GM04504 (cell line): ENCODE measurements at places on chromosomes 3 and 15.

GRCh38 chr3:102265720-102266119 lies 169.1 kb upstream of the ZPLD1 start:
- no peak for DNase-seq

DNA sequence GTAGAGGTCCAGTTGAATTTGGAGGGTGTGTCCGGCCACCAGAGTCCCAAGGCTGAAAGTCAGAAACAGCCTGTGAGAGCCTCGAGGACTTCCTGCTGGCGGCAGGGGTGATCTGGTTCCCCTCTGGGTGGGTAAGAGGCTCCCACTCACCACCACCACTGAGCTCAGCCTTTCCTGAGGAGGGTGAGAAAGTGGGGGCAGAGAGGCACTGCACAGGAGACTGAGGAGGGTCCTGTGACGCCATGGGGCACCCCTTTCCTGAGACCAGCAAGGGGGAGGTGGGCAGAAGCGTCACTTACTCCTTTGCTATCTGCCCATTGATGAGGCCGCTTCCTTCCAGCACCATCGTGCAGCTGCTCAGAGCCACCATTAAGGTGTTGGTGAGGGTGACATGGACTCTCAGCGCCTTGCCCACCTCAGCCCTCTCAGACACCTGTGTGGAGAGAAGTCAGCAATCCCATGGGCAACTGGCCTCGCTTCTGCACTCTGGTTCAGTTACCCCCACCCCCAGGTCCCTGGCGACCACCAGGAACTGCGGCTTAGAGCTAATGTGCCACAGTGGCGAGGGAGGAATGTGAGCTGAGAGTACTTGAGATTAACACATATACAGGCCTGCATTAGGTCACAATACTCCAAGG lies 10.0 kb upstream of the TGM5 start:
- no peak for DNase-seq

DNA sequence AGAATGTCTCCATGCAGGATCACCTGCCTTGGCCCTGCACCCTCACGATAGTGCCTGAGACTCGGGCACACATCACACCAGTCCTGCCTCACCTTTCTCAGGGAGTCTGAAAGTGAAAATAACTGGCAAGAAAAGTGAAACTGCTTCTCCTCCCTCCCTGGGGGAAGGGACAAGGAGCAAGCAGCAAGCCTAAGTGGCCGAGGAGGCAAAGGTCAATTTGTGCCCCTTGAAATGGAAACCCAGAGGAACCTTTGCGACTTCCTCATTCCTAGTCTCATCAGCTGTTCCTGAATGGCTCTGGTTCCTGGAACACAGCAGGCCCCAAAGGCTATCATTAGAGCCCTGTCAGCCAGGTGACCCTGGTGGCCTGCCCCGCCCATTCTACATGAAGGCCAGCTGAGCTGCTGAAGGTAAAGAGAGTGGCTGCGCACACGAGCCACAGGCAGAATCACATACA lies 28.0 kb upstream of the SLCO2A1 start:
- DNase-seq = no peak

DNA sequence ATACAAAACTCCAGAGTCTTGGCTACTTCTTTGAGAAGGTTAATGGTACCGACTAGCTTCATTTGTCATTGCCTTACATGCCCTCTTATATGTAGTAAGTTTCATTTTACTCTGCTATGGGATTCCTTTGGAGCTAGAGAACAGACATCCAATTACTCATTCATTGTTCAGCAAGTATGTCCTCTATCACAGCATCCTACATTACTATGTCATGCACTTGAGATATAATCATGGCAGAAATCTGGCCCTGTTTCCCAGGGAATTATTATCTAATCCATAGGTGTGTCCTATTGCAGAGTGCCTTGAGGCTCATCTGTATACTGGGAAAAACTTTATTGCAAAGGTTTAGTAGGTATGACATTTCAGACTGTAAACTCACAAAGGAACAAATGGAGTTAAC lies 333.1 kb upstream of the NECTIN3 start:
- no peak for DNase-seq

DNA sequence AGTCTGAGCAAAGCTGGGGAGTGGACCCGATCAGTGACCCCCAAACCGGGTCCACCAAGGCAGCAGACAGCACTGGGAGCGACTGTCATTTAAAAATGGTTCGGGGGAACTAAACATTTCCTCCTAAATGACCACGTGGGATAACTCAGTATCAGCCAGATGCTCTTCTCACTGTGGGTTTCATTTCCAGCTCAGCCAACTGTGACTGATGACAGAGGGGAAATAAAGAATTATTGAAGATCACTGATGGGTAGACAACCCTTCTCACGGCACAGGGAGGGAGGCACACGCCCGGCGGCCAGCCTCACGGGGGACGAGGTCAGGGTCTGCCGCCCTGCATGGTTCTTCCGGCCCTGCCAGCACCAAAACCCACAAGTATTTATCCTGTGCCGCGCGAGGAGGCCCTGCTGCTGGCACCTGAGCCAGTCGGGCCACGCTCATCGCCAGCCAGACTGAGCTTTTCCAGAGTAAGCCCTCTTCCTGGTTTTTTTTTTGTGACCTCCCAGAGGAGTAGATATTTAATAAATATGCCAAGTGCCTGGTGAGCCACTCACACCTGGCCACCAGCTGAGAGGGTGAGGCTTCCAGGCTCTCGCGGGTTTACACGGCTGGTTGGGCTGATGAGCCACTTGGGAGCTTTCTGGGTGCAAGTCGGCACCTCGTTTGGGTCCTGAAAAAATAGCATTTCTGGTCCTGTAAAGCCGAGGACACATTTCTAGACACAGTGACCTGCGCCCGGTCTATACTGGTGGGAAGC lies 6.2 kb downstream of the MELTF start:
- DNase-seq = no peak

GRCh38 chr3:67302489-67302888 lies 304.4 kb downstream of the KBTBD8 start:
- no peak for DNase-seq

- no peak for DNase-seq
These were observed 6.6 kb downstream of the PROK2 start for GRCh38 chr3:71778353-71778752.

DNA sequence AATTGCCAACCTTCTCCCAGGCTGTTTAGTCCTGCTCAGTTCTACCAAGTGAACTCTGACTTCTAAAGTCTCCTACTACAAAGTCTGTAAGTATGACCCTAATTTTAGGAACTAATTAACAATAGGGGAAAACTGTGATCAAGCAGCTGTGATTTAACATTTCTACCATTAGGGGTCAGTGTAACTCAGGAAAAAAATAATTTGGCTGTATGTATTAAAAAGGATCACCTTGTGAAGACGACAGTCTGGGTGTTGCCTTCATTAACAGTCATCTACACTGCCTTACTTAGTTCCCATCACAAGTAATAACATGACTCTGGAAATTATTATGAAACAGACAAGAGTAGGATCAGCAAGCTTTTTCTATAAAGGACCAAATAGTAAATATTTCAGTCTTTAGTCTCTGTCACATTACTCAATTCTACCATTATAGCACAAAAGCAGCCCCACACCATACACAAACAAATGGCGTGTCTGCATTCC lies 4.2 kb upstream of the NPHP3 start:
- no peak for DNase-seq

DNA sequence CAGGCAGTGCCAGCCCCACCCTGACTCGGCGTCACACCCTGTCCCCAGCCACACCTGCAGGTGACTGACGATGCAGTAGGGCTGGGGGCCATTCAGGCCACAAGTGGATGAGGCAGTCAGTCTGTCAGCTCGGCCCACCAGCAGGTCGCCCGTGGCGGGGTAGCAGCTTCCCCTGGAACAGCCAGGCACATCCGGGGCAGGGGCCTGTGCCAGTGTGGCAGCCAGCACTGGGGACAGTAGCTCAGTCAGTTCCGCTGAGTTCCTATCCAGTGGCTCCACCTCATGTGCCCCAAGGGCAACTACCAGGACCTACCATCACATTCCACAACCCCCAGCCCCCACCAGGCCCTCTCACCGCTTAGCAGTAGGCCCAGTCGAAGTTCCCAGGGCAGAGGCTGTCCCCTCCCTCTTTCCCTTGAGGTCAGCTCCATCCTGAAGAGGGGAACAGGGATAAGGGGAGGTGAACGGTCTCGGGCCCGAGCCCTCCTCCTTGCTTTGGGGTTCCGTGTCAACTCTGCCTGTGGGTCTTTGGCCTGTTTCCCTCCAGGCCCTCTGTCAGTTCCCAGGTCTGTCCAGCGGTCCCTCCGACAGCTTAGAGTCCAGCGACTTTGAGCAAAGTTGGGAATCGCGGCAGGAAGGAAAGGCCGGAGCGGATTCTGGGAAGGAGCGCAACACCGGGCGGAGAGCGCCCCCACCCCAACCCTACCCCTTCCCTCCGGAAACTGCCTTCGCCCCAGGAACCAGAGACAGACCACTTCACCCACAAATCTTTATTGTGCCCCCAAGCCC lies at the start of gene LAMB2:
TSS of gene LAMB2 (minus strand) at position 614 of the 789 bp plus-strand sequence. CDS start at position 431, 183 bp downstream.
- peak; percentile 73 for DNase-seq

DNA sequence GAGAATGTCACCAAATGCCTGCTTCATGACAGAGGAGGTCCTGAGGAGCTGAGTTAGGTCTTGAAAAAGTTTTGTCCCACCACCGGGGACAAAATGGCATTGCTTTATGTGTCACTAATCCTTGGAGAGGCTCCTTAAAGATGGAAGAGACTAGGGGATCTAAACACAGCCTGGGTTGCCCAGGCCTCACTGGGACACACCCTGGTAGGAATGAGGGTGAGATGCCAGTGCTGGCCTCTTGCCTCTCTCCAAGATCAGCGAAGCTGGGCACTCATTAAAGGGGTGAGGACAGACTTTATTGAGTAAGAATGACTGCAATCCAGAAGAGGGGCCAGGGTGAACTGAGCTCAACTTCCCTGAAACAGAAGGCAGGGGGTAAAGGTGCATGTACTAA lies 58.5 kb upstream of the KLF13 start:
- DNase-seq = no peak

DNA sequence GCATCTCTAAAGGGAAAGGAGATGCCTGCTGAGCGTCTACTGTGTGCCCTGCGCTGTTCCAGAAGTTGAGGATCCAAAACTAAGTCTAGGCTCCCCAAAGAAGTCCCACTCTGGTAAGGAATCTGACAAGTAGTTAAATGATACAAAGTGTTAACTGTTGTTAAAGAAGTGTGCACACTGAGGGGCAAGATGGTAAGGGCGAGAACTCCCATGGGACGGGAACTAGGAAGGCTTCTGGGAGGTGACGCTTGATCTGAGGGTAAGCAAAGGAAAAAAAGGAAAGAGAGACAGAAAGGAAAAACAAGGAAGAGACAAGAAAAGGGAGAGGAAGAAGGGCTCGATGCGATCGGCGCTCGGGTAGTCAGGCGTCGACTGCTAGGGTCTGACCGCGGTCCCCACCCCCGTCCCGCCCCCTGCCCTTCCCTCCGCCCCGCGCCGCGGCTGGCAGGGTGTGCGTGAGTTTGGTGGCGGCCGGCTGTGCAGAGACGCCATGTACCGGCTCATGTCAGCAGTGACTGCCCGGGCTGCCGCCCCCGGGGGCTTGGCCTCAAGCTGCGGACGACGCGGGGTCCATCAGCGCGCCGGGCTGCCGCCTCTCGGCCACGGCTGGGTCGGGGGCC lies at the start of gene LACTB:
TSS of gene LACTB (plus strand) at position 480 of the 620 bp plus-strand sequence. CDS start at position 491, 11 bp downstream.
- DNase-seq = peak; percentile 81

- no peak for DNase-seq
These were observed 512.6 kb upstream of the ADAMTS9 start for GRCh38 chr3:65200310-65200970.

DNA sequence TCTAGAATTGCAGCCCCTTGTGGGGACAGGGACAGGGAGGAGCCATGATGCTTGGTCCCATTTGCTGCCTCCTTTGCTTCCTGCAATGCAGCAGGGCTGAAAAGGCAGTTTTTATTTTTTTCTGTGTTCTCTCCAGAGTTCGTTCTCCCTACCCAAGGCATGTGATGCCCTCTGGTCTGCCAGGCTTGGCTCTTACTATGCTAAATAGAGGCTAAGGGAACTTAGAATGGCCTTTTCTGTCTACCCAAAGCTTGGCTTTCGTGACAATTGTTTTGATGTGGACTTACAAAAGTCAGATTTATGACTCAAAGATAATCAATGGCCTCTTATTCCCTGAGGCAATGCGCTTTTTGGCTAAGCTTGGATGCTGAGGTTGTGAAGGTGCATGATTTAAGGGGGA lies 293.3 kb upstream of the TBL1XR1 start:
- DNase-seq = no peak

- no peak for DNase-seq
These were observed 482.0 kb upstream of the SUCLG2 start for GRCh38 chr3:68136411-68136810.

DNA sequence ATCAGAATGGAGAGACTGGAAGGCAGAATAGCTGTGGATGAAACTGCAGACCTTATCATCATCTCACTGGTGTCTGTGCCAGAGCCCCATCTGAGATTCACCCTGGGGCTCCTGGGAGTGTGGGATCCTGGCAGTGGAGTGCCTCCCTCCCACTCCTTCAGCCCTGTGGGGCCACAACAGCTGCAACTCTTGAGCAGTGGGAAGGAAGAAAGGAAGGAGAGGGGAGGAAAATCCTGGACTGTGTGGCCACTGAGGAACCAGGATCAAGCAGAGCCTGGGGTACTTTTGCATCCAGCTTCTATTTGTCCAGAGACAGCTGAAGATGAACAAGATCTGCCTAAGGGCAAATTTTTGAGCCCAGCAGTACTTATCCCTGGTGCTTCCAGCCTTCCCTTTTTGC lies 13.1 kb upstream of the ALDH1A2 start:
- no peak for DNase-seq

- no peak for DNase-seq
These were observed 125.4 kb downstream of the VGLL3 start for GRCh38 chr3:86865506-86865905.

DNA sequence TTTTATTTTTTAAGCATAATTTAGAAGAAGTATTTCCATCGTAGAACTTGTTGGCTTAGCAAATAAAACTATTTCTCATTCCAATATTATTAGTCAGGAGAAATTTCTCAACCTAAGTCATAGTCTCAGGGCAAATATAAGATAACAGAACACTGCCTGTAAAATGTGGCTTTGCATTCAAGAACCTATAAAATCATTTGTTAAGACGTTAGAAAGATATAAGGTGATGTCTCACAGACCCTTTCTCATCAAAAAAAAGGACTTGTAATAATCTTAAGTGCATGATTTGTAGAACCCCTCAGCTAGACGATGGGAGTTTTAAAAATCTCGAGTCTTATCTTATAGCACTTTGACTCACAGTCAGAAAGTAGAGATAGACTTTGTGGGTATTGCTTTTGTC lies 314.7 kb upstream of the CFAP20DC start:
- DNase-seq = no peak

DNA sequence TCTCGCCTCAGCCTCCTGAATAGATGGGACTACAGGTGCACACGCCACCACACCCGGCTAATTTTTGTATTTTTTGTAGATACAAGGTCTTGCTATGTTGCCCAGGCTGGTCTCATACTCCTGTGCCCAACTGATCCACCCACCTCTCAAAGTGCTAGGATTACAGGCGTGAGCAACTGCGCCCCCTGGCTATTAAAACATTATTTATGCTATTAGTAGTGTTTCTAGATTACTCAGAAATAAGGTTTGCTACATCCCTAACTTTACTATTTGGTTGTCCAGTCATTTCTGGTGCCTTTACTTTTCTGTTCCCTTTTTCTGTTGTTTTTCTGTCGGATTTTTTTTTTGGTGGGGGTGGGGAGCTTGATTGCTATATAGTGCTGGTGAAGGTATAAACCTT lies 393.6 kb upstream of the TPM1 start:
- no peak for DNase-seq
